ENCODE measurements at places on chromosomes 12 and 14.

DNA sequence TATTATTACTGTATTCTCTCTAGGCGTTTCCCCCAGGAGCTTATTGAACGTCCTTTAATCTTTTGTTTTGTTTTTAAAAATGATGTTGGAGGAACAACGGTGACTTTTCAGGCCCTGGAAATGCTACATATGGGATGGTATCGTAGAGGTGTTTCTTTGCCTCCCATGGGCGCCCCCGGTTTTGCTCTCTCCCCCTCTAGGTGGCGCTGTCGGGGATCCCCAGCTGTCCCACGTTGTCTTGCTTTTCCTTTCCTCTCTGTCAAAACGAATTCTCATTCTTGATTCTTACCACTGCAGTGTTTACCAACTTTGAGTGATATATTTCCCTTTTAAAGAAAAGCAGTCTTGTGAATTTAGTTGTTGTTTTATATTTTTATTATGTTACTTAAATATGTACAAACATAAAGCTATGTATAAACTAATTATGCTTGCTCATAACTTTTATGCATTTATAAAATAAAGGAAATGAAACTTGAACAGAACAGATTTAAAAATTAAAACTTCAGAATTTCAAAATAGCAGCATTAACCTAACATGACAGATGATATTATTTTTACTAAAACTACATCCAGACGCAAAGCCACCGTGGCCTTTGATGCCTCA is 171.9 kb downstream of the RGS6 start:
- DNase-seq, result no peak

DNA sequence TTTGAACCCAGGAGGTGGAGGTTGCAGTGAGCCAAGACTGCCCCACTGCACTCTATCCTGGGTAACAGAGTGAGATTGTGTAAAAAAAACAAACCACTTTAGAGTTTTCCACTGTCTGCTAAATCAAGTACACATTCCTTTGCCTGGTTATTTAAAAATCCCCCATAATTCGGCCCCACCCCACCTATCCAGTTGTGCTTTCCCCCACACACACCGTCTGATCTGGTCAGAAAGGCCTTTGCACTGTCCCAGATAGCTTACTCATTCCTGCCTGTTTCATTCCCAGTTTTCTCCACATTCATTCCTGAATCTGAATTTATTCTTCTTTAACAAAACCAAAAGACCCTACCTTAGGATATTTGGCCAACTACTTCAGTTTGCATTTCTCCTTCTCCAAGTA is 29.5 kb downstream of the NINJ2 start:
- no peak for DNase-seq

- DNase-seq, result no peak
These were observed 170.2 kb upstream of the PZP start for GRCh38 chr12:9378430-9378835.

DNA sequence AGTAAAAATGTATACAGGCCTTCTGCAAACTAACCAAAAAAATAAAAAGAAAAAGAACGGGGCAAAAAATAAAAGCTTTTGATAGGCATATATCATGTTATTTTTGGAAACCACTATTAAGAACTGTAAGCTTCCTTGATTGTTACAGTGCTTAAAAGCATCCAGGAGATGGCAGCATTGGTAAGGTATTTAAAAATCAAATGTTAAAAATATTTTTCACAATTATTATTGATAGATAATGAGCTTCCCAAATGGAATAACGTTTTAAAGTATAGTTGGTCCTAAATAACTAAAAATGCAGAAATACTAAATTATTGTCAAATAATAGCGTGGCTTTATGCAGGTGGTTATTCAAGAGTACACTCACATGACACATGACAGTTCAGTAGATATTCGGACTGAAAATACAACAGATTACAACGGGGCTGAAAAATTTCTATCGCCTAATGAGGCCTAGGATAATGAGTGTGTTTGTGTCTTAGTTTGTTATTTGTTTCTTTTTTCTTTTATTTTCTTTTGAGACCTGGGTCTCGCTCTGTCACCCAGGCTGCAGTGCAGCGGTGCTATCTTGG is 127.2 kb upstream of the ATF7IP start:
- no peak for DNase-seq

DNA sequence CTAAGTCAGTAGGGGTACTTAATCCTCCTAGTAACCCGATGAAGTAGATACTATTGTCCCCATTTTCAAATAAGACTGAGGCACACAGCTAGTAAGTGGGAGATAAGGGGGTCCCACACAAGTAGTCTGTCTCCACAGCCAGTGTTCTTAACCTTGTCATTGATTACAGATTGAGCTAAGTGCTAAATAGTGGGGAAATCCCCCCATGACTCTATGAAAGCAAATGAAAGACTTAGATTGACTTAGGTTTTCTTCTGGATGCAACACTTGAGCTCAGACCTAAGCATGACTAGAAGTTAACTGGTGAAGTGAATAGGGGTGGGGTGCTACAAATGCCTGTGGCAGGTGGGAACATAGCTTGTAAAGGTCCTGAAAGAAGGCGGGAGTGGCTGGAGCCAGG is 73.8 kb downstream of the SYNE2 start:
- DNase-seq, result no peak

DNA sequence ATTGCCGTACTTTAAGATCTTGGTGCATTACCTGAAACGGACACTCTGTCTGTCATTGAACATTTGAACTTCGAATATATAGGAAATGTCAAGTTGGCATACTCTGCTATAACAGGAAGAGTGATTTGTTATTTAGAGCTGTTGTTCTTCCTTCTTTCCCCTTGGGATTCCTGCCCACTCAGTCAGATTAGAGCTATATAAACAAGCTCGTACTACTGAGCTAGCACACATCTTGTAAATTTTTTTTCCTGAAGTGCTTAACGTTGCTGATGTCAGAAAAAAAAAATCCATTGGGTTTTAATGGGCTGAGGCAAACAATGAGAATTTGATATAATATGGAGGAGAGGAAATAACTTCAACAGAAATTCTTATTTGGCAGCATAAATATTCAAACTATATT is 26.8 kb downstream of the RGS6 start:
- no peak for DNase-seq

- DNase-seq, result no peak
These were observed 12.3 kb upstream of the DLK1 start for GRCh38 chr14:100714258-100714892.

GRCh38 chr12:116687888-116688287 is 50.0 kb downstream of the SPRING1 start:
- no peak for DNase-seq

DNA sequence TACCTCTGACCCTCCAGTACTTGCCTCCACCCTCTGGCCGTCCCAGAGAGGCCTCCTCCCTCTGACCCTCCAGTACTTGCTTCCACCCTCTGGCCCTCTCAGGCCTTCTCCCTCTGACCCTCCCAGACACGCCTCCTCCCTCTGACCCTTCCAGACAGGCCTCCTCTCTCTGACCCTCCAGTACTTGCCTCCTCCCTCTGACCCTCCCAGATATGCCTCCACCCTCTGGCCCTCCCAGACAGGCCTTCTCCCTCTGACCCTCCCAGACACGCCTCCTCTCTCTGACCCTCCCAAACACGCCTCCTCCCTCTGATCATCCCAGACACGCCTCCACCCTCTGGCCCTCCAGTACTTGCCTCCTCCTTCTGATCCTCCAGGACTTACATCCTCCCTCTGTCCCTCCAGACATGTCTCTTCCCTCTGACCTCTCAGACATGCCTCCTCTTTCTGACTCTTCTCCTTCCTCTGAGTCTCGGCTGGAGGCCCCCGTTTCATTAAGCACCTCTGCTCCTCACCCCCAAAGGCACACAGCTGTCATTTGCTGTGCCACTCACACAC is 71.9 kb downstream of the PHETA1 start:
- DNase-seq, result no peak

GRCh38 chr14:103782376-103782775 is 65.0 kb downstream of the PPP1R13B start:
- DNase-seq, result no peak

DNA sequence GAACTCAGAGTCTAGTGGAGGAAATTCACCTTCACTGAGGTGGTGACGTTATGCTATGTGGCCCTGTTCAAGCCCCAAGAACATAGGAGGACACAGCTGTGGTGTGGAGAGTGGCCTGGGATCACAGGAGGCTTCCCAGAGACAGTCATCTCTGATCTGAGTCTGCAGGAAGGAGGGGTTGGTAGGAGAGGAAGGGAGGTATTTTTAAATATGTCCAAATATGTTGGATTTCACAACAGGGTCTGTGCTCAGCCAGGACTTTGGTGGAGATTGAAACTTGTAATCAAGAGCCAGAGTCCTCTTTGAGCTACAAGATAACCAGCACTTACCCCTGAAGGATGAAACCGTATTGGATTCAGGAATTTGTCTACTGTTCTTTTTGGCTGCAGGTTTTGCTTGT is 26.4 kb upstream of the MED13L start:
- no peak for DNase-seq

DNA sequence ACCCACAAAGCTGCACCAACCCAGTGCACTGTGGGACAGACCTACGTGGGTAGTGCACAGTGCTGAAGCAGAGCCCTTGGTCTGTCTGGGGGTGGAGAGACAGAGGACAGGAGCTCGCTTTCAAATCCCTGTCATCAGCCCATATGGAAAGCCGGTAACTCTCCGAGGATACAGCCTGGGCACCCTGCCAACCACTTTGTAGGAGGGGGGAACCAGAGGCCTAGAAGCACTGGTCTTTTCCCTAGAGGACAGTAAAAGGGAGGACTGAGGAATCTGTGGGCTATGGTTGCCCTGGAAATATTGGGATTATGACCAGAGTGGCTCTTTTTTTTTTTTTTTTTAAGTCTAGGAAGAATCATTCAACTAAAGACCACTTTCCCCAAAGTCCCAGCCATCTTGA is 74.3 kb downstream of the MAP3K9 start:
- no peak for DNase-seq

DNA sequence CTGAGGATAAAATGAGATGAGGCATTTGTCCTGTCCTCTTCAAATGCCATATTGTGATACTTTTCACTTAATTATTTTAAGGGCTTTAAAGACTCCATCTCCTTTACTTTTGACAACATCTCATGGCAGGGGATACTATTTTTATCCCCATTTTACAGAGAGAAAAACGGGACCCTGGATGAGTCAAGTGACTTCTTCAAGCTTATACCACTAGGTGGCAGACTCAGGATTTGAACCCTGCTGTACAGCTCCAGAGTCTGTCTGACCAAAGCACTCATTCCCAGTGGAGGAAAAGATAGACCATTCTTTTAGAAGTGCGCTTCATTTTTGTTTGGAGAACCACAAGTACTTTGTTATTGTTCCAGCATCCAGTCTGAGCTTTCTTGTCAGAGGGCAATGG is 1.7 kb upstream of the SMOC1 start:
- DNase-seq, result no peak

GRCh38 chr12:5276327-5276880 is 155.5 kb upstream of the NTF3 start:
- DNase-seq, result no peak

- no peak for DNase-seq
These were observed 15.9 kb downstream of the FAM181A start for GRCh38 chr14:93943052-93943451.

Data from activated T-helper 1 cell treated with Interleukin-2 at 50 U/mL for 16 hours (primary cell).